ENCODE measurements at places on chromosomes 4 and X. TPM values are rescaled to one million over a fixed set of nuclear protein-coding genes. Genes with fewer than 3 reads are reported as not detected.

The ZFP92 gene
- total RNA-seq: 0.50 TPM

The FAM47E gene
- total RNA-seq: under 0.01 TPM

The MAOA gene
- total RNA-seq: 5.5 TPM

The MAGEB10 gene
- total RNA-seq: not detected

The PGRMC1 gene
- total RNA-seq: 215 TPM

The SPARCL1 gene
- total RNA-seq: 0.22 TPM

The MAGEE1 gene
- 1.6 TPM for total RNA-seq

The METTL14 gene
- total RNA-seq: 61.9 TPM

The CT45A9 gene
- not detected for total RNA-seq

The GABRE gene
- 15.2 TPM for total RNA-seq

The FSTL5 gene
- 0.50 TPM for total RNA-seq

The COL4A6 gene
- 3.8 TPM for total RNA-seq

The GAGE12F gene
- total RNA-seq: not detected

The SMIM31 gene
- not detected for total RNA-seq

The ZNF81 gene
- 6.2 TPM for total RNA-seq

The SRPX2 gene
- 58.2 TPM for total RNA-seq

The ARAP2 gene
- 9.9 TPM for total RNA-seq

The IL2 gene
- total RNA-seq: not detected

The GC gene
- total RNA-seq: not detected

The MAGED4 gene
- 38.1 TPM for total RNA-seq

The ASB12 gene
- total RNA-seq: not detected

The DGAT2L6 gene
- not detected for total RNA-seq

The SSX1 gene
- not detected for total RNA-seq

The DAPP1 gene
- not detected for total RNA-seq

The SPANXN4 gene
- total RNA-seq: not detected

The ENOX2 gene
- 16.3 TPM for total RNA-seq

The RTL3 gene
- not detected for total RNA-seq

The ETFDH gene
- total RNA-seq: 25.0 TPM

The CCSER1 gene
- total RNA-seq: 2.9 TPM

The GABRB1 gene
- total RNA-seq: not detected

The DGKK gene
- total RNA-seq: not detected

The ZNF157 gene
- 0.12 TPM for total RNA-seq

The HS6ST2 gene
- total RNA-seq: 0.25 TPM

The NAP1L2 gene
- 3.9 TPM for total RNA-seq

The SNCA gene
- 21.2 TPM for total RNA-seq

The CT83 gene
- not detected for total RNA-seq

The ZNF630 gene
- 1.5 TPM for total RNA-seq

The THAP9 gene
- 5.2 TPM for total RNA-seq

The KDR gene
- total RNA-seq: 0.75 TPM

The SPANXC gene
- not detected for total RNA-seq

The GPR173 gene
- total RNA-seq: 3.1 TPM

The PRKX gene
- 18.4 TPM for total RNA-seq

The CLIC2 gene
- total RNA-seq: 6.2 TPM

The TCEAL5 gene
- not detected for total RNA-seq

The TEX13C gene
- total RNA-seq: not detected

The GRXCR1 gene
- total RNA-seq: not detected

The TASL gene
- total RNA-seq: not detected

The PAK3 gene
- total RNA-seq: 2.9 TPM

Data from uterine smooth muscle cell (primary cell).